ENCODE measurements at places on chromosomes 2 and 18.

DNA sequence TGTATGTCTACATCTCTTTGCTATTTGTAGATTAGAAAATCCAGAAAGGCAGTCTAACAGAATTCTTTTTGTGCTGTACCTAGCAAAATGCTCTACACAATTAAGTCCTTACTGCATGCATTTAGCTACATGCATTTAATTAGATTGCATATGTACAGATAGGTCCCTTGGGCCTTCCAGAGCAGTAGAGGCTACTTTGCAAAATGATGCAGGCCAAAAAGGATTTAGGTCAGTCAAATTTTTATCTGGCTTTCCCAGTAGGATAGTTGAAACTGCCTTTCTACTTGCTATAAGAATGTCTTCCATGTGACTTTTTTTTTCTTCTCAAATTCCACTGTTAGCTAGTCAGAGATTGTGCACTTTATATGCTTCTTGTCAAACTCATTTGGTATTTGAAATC is 19.3 kb downstream of the GALNT13 start:
- no peak for DNase-seq

- DNase-seq: no peak
Measured at GRCh38 chr2:42618972-42619371, 50.5 kb downstream of the MTA3 start.

DNA sequence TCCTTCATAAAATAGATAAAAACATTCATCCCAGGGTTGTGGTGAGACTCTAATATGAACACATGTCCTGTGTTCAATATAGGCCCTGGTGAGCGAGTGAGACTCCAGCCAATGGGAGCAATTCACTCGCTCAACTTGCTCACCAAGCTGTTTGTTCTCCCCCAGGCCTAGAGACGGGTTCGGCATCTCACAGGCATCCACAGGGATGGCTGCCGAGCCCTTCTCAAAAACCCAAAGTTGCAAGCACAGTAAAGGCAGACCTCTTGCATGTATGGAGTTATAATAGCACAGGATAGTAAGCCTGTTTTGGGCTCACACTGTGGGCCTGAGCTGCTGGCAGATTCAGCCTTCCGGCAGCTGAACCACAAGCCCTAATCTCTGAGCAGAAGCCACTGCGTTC is 15.7 kb downstream of the PARD6G start:
- DNase-seq: no peak

- no peak for DNase-seq
Measured at GRCh38 chr2:232250246-232251175, 128.0 kb upstream of the ALPP start.

DNA sequence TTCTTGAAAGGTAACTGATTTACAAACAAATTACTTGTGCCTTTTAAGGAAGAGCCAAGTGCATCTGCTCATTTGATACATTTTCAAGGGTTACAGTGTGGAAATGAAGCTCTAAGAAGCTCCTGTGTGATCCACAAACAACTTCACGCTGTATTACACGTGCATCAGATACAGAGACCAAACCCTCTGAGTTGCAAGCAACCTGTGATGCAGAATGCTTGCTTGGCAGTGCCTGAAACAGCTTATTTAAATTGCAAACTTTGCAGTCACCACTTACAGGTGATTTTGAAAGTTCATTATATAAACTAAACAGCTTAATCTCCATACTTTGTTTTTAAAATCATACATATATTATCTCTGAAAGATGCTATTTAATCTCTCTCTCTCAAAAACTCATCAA is 50.1 kb downstream of the ZEB2 start:
- no peak for DNase-seq

- DNase-seq: no peak
Measured at GRCh38 chr2:38130876-38131275, 54.9 kb upstream of the CYP1B1 start.

DNA sequence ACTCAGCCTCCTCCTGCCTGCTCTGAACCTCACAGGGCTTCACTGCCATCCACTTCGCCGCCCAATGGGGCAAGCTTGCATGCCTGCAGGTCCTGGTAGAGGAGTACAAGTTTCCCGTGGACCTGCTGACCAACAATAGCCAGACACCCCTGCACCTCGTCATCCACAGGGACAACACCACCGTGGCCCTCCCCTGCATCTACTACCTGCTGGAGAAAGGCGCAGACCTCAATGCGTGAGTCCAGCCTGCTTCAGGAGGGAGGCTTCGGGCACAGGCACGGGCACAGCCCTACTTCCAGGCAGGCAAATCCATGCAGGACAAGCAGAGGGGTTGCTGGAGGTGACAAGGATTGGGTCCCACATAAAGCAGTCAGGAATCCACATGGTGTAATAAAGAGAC is 1.2 kb downstream of the ANKRD53 start:
- no peak for DNase-seq
